Dermis blood vessel endothelial cell (primary cell): ENCODE measurements at places on chromosomes 12 and 14. TPM values are rescaled to one million over a fixed set of nuclear protein-coding genes. Genes with fewer than 3 reads are reported as not detected.

EFS gene
- total RNA-seq = 0.17 TPM in 1 of 2 replicates, not detected in the other

SLC25A21 gene
- 0.74 and 9.7 TPM in 2 replicates for total RNA-seq

LMNTD1 gene
- 0.19 TPM in 1 of 2 replicates, not detected in the other for total RNA-seq

LRTM2 gene
- not detected in 2 replicates for total RNA-seq

A2M gene
- total RNA-seq = 14.0 and 180 TPM in 2 replicates

KRT77 gene
- total RNA-seq = not detected in 2 replicates

NOS1 gene
- total RNA-seq = not detected in 2 replicates

HOXC10 gene
- total RNA-seq = 0.28 and 0.85 TPM in 2 replicates

KCNC2 gene
- not detected in 2 replicates for total RNA-seq

KRT74 gene
- not detected in 2 replicates for total RNA-seq

EID3 gene
- 5.4 and 6.8 TPM in 2 replicates for total RNA-seq

COCH gene
- total RNA-seq = 1.2 and 1.9 TPM in 2 replicates

MYF6 gene
- total RNA-seq = not detected in 2 replicates

SERPINA10 gene
- not detected in 2 replicates for total RNA-seq

C1RL gene
- 26.7 and 28.8 TPM in 2 replicates for total RNA-seq

NINJ2 gene
- 1.2 and 4.8 TPM in 2 replicates for total RNA-seq

IFNG-AS1 gene
- total RNA-seq = not detected in 2 replicates

CLEC4E gene
- total RNA-seq = not detected in 2 replicates

ACACB gene
- 6.0 and 8.8 TPM in 2 replicates for total RNA-seq

TAS2R8 gene
- total RNA-seq = not detected in 2 replicates

SLC2A14 gene
- total RNA-seq = not detected in 2 replicates

CACNB3 gene
- 16.3 and 20.0 TPM in 2 replicates for total RNA-seq

DIO2 gene
- 0.51 TPM in 1 of 2 replicates, not detected in the other for total RNA-seq

TAS2R9 gene
- not detected in 2 replicates for total RNA-seq

MAPK1IP1L gene
- 22.5 and 35.2 TPM in 2 replicates for total RNA-seq

PRDM4 gene
- total RNA-seq = 22.3 and 26.1 TPM in 2 replicates

RNASE7 gene
- not detected in 2 replicates for total RNA-seq

FAM222A gene
- 0.17 and 0.65 TPM in 2 replicates for total RNA-seq

HOTAIR gene
- not detected in 2 replicates for total RNA-seq

PROX2 gene
- total RNA-seq = not detected in 2 replicates

WNT5B gene
- 0.28 and 1.5 TPM in 2 replicates for total RNA-seq

BEGAIN gene
- total RNA-seq = 0.17 and 0.37 TPM in 2 replicates

PPP2R5C gene
- 80.8 and 88.9 TPM in 2 replicates for total RNA-seq

RPGRIP1 gene
- 0.33 TPM in 1 of 2 replicates, not detected in the other for total RNA-seq

FAM90A1 gene
- 0.05 TPM in 1 of 2 replicates, not detected in the other for total RNA-seq

ESPL1 gene
- total RNA-seq = 4.8 and 16.5 TPM in 2 replicates

PLEKHG7 gene
- total RNA-seq = not detected in 2 replicates

TSPAN19 gene
- total RNA-seq = under 0.01 TPM in 1 of 2 replicates, not detected in the other

LBHD2 gene
- total RNA-seq = not detected in 2 replicates

C12orf42 gene
- 0.05 TPM in 1 of 2 replicates, not detected in the other for total RNA-seq

MEG3 gene
- 0.65 and 2.2 TPM in 2 replicates for total RNA-seq

SPTB gene
- total RNA-seq = under 0.01 and 0.05 TPM in 2 replicates

OR6C2 gene
- total RNA-seq = not detected in 2 replicates
